ENCODE measurements at places on chromosomes 13 and 19. TPM values are rescaled to one million over a fixed set of nuclear protein-coding genes. Genes with fewer than 3 reads are reported as not detected.

DNA sequence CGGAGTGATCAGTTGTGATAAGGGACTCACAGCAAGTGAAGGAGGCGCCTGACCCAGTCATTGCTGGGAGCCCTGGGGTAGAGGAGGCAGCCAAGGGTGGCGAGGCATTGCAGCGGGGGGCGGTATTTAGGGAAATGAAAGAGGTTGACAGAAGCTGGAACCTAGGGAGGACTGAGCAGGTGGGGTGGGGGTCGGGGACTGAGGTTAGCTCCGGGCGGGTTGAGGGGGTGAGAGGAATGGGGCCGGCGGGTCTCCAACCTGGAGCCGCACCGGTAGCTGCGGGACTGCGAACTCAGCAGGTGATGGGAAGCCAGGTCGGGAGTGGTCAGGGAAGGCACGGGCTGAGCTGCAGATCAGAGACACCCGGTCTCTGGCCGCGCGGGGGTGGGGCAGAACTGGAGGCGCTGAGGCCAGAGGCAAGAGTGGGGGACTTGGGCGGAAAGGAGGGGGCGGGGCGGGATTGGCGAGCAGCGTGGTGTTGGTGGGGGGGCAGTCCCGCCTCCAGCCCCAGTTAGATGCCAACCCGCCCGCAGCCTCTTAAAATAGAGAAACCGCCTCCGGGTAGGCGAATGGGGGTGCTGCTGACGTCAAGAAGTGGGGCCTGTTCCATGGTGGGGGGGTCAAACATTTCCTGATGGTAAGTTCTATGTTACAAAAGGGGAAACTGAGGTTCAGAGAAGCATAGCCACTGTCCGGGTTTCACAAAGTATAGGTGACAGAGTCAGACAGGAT lies 1.5 kb downstream of the MAST3 start:
- no peak for DNase-seq

- DNase-seq: no peak
Measured at GRCh38 chr19:47331931-47332547, at the start of gene C5AR2. C5AR2 (plus strand) TSS chr19:47332175; CDS start chr19:47340800, 8,625 bp downstream.

FBXO17 gene
- not detected for total RNA-seq

UGGT2 gene
- 51.5 TPM for total RNA-seq

GRCh38 chr13:39783051-39783450 lies 127.6 kb downstream of the COG6 start:
- DNase-seq: no peak

AP1M2 gene
- 159 TPM for total RNA-seq

All from HT-29 (cell line).